Amygdala (tissue), 56 donors: ENCODE measurements at places on chromosomes 3 and 15.

GRCh38 chr15:90271459-90272166 is 6.1 kb downstream of the NGRN start:
- DNase-seq: no peak

GRCh38 chr15:37902126-37902525 is 32.3 kb upstream of the TMCO5A start:
- DNase-seq: no peak

DNA sequence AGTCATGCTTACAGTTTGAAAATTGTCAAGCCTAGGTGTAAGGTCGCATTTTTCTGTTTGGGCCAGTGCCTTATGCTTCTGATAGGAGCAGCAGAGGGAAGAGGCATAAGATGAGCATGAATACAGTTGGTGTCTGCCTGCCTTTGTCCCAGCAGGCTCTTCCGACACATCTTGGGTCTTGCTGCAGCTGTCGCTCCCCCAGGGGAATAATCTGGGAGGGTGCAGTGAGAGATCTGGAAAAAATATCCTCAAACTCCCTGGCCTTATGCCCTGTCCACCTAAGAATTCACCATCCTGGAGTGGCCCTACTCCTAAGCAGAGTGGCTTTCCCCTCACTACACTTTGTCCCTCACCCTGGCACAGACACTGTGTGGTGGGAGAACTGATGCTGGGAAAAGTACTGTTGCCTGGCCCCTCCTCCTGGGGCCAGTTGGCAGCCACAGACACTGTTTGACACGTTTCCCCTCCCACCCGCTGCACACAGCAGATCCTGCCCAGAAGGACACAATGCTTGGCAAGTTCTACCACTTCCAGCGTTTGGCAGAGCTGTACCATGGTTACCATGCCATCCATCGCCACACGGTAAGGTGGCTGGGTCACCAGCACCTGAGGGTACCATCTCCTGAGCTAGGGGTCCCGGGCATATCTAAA is 21.1 kb upstream of the RHO start:
- no peak for DNase-seq

DNA sequence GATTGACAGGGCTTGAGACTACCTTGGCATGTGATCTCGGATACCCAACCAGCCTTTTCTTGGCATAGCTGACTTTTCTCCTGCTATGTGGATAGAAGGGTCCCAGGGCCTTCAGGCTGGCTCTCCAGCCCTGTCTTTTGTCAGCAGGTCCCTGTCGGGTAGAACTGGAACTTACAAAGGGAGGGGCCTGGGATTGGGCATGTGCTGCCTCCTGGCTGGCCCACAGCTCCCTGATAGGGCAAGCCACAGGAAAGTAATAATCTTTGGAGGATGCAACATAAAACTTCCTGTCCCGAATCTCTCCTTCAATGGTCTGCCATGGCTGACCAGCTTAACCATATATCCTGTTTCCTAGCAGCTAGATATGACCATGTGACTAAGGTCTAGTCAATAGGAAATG is 89.1 kb downstream of the ABHD5 start:
- no peak for DNase-seq

- DNase-seq: no peak
Measured at GRCh38 chr3:152094406-152094805, 174.3 kb upstream of the MBNL1 start.

- no peak for DNase-seq
Measured at GRCh38 chr3:133851266-133851906, 44.3 kb downstream of the RAB6B start.

GRCh38 chr15:93460717-93461116 is 371.7 kb upstream of the RGMA start:
- DNase-seq: no peak

GRCh38 chr3:189664311-189664710 is 33.1 kb downstream of the TP63 start:
- no peak for DNase-seq

DNA sequence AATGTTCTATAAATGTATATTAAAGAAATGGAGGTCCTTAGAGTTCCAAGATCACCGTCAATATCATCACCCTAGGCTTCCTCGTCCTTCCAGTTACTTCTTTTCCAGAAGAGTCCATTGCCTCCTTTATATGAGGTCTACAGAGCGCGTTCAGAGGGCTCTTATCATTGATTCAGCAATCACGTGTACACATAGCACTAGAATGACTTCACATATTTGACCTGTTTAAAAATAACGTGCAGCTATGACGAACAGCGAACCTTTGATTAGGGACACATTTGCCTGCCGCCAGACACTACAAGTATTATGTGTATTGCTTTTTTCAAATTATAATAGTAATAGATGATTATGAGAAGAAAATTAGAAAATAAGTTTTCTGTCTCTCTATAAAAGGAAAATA is 26.0 kb downstream of the IGF1R start:
- DNase-seq: no peak

DNA sequence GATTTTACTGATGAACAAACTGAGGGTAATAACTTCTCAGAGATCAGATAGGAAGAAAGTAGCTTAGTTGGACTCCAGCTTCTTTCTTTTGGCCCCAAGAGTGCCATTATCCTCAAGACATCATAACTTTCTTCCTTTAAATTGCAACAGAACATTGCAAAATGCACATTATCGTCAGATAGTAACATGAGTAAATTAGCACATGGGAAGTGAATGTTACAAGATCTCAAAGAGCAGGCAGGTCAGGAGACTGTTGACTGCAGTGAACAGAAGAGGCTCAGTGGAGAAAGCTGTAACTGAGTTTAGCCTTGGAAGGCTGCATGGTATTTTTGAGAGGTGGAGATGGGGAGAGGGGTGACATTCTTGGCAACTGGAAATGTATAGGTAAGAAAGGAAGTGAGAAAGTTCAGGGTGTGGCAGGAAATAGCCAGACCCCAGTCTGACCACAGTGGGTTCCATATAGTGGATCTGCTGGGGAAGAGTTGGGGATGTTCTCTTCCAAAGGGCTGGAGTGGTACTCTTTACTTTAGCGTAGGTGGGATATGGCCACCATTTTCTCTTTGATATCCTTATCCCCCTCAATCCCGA is 307.7 kb downstream of the RPLP1 start:
- DNase-seq: no peak

GRCh38 chr3:65816208-65816607 is 222.5 kb downstream of the MAGI1 start:
- DNase-seq: no peak

- peak; percentile 85 for DNase-seq
Measured at GRCh38 chr3:129160891-129161859, at the start of gene ISY1. Gene ISY1, minus strand, starts transcription at chr3:129161063. Its CDS starts 88 bp downstream, at chr3:129160975.

DNA sequence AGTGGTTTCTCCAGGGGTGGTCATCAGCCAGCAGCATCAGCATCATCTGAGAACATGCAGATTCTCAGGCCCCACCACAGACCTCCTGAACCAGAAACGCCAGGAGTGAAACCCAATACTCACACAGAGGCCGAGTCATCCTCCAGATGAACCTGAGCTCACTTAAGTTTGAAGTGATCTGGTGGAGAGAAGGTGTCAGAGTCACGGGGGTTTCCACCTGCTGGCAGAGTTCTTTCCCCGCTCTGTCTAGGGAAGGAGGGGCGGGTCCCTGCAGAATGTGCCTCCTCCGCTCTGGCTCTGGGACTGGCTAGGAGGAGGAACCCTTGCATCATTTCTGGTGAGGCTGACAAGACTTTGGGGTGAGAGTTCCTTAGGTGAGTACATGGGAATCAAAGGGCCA is 13.3 kb upstream of the KIF23 start:
- DNase-seq: no peak

DNA sequence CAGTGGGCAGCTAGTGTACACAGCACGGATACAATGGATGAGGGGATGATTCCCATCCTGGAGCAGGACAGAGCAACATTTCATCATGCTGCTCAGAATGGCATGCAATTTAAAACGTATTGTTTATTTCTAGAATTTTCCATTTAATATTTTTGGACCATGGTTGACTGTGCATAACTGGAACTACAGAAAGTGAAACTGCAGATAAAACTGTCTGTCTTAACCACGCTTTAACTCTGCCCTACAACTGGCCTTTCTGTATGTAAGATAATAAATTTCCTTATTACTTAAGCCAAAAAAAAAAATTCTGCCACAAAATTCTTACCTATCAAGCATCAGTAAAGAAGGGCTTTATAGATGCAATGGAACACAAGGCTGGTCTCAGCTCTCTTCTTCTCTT is 33.4 kb downstream of the AP3S2 start:
- DNase-seq: no peak

DNA sequence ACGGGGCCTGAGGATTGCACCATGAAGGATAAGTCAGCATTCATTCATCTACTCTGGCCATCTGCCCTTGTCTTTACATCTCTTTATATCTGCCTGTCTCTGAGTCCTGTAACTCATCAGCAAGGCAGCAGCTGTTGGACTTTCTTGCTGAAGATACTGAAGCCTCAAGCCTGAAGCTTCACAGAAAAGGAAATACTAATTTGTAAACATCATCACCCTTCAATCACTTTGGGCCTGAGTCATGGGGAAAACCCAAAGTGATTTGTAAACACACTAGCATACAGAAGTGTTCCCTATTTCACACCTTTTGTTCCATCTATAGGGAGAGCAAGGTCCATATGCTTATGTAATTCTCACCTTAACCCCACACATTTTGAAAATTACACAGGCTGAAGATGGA is 928.2 kb downstream of the EPHA3 start:
- no peak for DNase-seq

- DNase-seq: no peak
Measured at GRCh38 chr3:15542614-15543013, 21.1 kb upstream of the COLQ start.

- peak; percentile 30 for DNase-seq
Measured at GRCh38 chr3:62622553-62623174, 249.3 kb upstream of the FEZF2 start.

DNA sequence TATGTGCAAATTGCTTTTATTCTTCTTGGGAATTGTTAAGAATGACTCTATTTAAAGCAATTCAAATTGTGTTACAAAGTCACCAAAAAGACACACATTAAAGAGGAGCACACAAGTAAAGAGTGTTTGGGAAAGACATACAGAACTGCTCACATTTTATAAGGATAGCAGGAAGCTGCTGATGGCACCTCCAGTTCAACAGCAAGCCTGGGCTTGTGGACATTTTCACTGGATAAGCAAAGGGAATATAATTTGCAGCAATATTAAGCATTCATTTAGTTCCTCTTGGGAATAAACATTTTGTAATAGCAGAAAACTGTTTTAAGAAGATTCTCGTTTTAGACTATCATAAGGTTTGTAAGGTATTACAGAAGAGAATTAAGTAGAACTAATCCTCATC is 1271.9 kb downstream of the ZPLD1 start:
- no peak for DNase-seq

- no peak for DNase-seq
Measured at GRCh38 chr3:58116161-58116955, 94.4 kb downstream of the DNASE1L3 start.

- DNase-seq: no peak
Measured at GRCh38 chr15:62020576-62021160, 39.6 kb downstream of the VPS13C start.

- DNase-seq: no peak
Measured at GRCh38 chr3:168088106-168088720, 7.5 kb downstream of the GOLIM4 start.

DNA sequence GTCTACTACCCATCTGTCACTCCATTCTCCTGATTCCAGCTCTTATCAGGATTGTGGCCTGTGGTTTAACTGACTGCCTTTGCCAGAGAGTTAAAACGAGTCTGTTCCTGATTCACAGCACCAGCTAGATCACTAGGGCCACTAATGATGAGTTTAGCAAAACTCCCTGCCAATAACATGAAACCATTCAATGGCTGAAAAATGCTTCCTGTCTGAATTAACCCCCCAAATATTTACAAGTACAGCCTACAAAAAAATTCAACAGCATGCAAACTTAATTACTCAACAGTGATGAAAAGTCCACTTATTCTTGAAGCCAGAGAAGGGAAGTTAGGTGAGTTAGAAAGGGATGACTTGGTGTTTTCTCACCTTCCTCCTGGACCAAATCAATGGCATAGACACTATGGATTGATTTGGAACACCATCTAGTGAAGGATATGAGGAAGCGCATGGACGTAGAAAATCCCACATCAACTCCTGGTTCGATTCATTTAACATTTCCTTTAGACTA is 141.4 kb downstream of the TGFBR2 start:
- no peak for DNase-seq

GRCh38 chr3:20668411-20668810 is 482.4 kb upstream of the SGO1 start:
- DNase-seq: no peak

GRCh38 chr3:29532473-29532872 is 251.6 kb downstream of the RBMS3 start:
- no peak for DNase-seq

DNA sequence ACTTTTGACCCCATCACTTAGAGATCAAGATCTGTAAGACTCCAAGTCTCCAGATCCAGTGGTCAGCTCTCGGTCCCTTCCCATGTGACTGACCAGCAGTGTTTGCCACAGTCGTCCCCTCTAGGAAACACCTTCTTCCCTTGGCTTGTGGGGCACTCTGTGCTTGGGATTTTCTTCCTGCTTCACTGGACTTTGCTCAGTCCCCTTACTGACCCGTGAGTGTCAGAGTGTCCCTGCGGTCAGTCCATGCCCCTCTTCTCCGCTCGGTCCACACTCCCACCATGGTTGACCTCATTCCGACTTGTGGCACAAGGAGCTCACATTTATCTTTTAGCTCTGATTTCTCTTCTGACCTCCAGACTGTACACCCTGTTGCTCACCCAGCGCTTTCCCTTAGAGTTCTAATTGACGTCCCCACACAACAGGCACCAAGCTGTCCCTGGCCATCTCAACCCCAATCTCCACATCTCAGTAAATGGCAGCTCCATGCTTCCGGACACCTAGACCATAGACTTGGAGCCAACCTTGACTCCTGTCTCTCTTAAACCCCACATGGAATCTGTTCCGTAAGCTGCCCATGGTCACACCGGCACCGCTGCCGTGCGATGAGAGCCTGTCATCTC is 67.9 kb downstream of the APBA2 start:
- no peak for DNase-seq
